ENCODE measurements at places on chromosomes 1 and 21. TPM values are rescaled to one million over a fixed set of nuclear protein-coding genes. Genes with fewer than 3 reads are reported as not detected.

The SPATA21 gene
- total RNA-seq = not detected

The JAM2 gene
- 36.2 TPM for total RNA-seq

The ALX3 gene
- total RNA-seq = not detected

The SELE gene
- 0.38 TPM for total RNA-seq

The NLRP3 gene
- 3.5 TPM for total RNA-seq

DNA sequence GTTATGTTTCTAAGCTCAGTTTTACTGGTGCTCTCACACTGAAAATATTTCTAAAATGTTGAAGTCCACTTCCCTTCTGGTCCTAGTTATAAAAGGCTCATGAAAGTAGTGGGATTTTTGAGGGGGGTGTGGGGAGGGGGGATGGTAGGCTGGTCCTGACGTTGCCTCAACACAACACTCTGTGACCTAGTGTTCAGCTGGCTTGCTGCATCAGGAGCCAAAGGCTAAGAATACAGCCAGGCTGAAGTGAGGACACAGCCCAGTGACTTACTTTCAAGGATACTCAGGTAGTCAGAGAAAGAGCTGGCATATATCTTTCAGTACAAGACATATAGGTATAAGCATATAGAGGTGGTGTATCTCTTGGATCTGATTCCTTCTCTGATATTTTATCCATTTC, 151.9 kb upstream of the C8B start:
- no peak overlapping the region for H3K27ac ChIP-seq
- H3K27me3 ChIP-seq = no peaks in the 10 kb centered on the region
- DNase-seq = no peak
- H3K36me3 ChIP-seq = no peaks in the 10 kb centered on the region
- H3K4me1 ChIP-seq = peaks cover 9% of the 10 kb centered on the region

GRCh38 chr21:42671778-42672593, 18.6 kb downstream of the PDE9A start:
- H3K27me3 ChIP-seq = no peaks in the 10 kb centered on the region
- H3K27ac ChIP-seq = no peak overlapping the region
- H3K4me1 ChIP-seq = no peaks in the 10 kb centered on the region
- no peak for DNase-seq

DNA sequence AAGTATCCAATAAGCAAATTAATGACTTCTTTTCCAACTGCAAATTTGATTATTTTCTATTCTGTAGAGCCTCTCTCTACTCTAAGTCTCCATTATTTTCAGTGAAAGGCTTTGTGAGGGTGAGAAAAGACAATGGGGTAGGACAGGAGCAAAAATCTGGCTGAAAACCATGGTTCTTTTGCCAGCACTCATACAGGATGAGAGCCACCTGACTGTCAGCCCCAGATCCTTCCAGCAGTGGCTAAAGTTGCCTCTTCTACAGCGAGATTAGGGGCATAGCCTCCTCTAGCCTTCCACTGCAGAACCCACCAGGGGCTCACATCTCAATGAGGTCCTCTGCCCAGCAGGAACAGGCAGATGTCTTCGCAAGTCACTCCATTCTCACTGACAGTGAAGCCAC, 23.7 kb downstream of the NMNAT2 start:
- H3K27ac ChIP-seq = no peak overlapping the region
- H3K4me3 ChIP-seq = no peak overlapping the region
- DNase-seq = no peak
- no peaks in the 10 kb centered on the region for H3K27me3 ChIP-seq
- H3K36me3 ChIP-seq = no peaks in the 10 kb centered on the region
- no peaks in the 10 kb centered on the region for H3K4me1 ChIP-seq

GRCh38 chr1:35888255-35888654, 5.2 kb downstream of the AGO1 start:
- H3K27ac ChIP-seq = no peak overlapping the region
- H3K36me3 ChIP-seq = peaks cover 49% of the 10 kb centered on the region
- no peak overlapping the region for H3K4me3 ChIP-seq
- DNase-seq = no peak
- no peaks in the 10 kb centered on the region for H3K27me3 ChIP-seq

- H3K27ac ChIP-seq = no peak overlapping the region
- no peak overlapping the region for H3K4me3 ChIP-seq
- no peak for DNase-seq
- H3K36me3 ChIP-seq = no peaks in the 10 kb centered on the region
- H3K4me1 ChIP-seq = no peaks in the 10 kb centered on the region
Measured at GRCh38 chr1:169517558-169518186, 31.9 kb upstream of the SLC19A2 start.

DNA sequence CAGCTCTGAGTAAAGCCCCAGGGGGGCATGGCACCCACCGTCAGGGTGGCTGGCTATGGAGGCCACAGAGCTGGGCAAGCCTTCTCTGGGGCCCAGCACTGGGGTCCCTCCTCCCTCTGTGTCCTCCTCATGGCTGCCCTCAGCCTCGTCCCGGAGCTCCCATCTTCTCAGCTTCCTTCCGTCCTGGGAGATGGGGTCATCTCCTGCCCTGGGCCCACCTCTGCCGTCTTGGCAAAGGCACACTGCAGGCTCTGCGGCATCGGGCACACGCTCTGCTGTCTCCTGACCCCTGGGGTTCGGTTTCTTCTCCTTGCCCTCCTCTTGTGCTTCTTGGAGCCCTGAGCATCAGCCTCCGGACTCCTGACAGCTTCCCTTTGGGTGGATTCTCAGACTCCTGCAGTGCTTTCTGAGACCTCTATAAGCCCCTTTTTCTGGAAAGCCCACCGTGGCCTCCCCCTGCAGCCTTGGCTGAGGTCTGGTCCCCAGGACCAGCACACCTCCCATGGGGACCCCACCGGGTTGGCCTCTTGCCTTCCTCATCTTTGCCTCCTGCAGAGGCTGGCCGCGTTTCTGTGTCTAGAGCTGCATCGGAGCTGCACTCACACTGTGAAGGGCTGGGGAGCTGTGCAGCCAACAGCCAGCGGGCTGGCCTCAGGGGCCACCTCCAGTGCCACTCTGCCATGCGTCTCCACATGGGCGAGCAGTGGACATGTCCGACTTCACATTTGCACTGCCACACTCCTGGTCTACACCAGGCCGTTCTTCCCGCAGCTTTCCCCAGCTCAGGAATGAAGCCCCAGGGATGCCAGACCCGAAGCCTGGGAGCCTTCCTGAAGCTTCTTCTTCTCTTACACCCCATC, 11.6 kb downstream of the UMODL1 start:
- no peaks in the 10 kb centered on the region for H3K36me3 ChIP-seq
- H3K27me3 ChIP-seq = no peaks in the 10 kb centered on the region
- no peak for DNase-seq
- peaks cover 4% of the 10 kb centered on the region for H3K4me1 ChIP-seq

DNA sequence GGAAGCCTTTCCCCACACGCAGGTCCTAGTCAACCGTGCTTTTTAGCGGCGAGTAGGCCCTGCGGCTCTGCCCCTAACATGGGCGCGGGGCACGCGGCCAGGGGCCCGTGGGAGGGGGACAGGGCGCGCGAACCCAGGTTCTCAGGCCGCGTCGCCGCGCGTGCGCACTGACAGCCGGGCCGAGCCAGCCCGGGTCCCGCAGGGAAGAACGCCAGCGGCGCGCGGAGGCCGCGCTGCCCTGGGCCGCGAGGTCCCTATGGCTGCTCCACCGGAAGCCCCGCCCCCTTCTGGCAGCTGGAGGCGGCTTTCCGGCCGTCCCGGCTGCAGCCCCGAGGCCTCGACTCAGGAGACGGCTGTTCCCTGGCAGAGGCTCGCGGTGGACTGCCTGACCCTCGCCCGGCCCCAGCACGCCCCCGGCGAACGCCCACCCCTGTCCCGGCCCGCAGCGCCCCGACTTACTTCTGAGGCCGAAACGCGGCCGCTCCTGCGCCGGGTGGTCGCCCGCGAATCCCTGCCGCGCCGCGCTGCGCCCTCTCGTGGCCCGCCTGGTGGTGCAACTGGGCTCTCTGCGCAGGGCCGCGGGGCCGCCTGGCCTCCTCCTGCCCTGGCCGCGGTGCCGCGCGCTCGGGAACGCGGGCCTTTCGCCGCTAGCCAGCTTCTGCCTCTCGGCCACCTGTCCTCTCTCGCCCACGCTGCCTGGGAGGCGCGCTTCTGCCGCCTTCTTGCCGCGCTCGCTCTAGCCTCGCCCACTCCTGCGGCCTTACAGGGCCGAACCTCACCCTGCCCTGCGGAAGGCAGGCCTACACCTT, 16.6 kb upstream of the RIPPLY3 start:
- peak overlapping the region; percentile 66 for H3K4me3 ChIP-seq
- DNase-seq = peak; percentile 97
- no peaks in the 10 kb centered on the region for H3K36me3 ChIP-seq
- peaks cover 5% of the 10 kb centered on the region for H3K27me3 ChIP-seq
- H3K4me1 ChIP-seq = no peaks in the 10 kb centered on the region

- DNase-seq = no peak
- no peak overlapping the region for H3K4me3 ChIP-seq
- H3K27me3 ChIP-seq = no peaks in the 10 kb centered on the region
- H3K27ac ChIP-seq = no peak overlapping the region
Measured at GRCh38 chr1:77355010-77355409, 73.2 kb downstream of the AK5 start.

DNA sequence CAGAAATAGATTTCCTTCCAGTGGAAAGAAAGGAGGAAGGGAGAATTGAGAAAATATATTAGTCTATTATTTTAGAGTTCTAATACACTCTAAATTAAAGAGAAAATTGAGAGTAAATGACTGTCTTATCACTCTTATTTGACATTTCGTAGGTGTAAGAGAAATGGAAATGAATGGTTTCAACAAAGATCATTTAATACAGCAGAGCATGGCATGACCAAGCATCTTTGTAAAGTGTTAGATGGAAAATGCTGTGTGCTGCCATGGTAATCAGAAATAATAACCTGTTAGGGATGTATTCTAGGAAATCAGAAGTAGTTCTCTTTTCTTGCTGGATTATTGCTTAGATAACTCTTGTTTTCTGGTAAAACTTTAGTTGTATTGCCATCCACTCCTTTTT, 90.9 kb downstream of the GIPC2 start:
- H3K4me3 ChIP-seq = no peak overlapping the region
- no peaks in the 10 kb centered on the region for H3K4me1 ChIP-seq
- H3K27me3 ChIP-seq = no peaks in the 10 kb centered on the region
- no peaks in the 10 kb centered on the region for H3K36me3 ChIP-seq

DNA sequence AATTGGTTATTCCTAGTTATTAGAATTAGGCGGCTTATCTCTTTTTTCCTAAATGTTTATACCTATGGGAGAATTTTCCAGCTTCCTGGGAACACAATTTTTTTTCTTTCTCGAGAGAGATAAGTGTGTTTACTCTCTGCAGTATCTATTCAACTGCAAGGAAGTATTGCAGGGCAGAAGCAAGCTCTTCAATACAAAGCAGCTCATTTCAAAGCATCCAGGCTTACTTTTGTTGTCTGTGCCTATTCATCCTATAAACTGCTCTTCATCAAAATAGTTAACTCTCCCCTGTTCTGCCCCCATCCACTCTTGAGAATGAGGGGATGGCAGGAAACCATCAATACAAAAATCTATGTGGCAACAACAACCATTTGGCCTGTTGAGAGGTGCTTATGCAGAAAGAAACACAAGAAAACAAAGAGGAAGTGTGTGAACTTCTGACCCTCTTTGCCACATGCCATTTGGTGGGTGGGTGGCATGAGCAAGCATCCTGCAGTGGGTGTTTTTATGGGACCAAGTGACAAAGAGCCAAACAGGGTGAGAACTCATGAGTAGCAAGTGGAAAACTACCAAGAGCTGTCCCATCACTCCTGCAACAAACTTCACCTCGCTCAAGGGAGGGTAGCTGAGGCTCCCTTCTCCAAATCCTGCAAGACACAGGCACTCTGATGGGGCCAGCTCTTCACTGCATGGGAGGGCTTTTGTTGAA, 50.6 kb upstream of the MRPS6 start:
- H3K4me1 ChIP-seq = peaks cover 6% of the 10 kb centered on the region
- H3K27me3 ChIP-seq = no peaks in the 10 kb centered on the region
- no peak overlapping the region for H3K27ac ChIP-seq
- no peak overlapping the region for H3K4me3 ChIP-seq
- DNase-seq = peak; percentile 51

DNA sequence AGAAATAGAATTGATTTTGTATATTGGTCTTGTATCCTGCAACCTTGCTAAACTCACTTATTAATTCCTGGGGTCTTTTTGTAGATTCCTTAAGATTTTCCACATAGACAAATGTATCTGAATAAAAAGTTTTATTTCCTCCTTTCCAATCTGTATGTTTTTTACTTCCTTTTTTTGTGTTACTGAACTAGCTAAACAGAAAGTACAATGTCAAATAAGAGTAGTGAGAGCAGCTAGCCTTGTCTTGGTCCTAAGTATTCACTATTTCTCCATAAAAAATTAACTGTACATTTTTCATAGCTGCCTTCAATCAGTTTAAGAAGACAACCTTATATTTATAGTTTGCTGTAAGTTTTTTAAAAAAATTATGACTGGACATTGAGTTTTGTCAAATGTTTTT, 74.9 kb downstream of the FASLG start:
- H3K4me1 ChIP-seq = no peaks in the 10 kb centered on the region
- H3K4me3 ChIP-seq = no peak overlapping the region
- H3K27ac ChIP-seq = no peak overlapping the region
- no peaks in the 10 kb centered on the region for H3K27me3 ChIP-seq
- no peaks in the 10 kb centered on the region for H3K36me3 ChIP-seq

DNA sequence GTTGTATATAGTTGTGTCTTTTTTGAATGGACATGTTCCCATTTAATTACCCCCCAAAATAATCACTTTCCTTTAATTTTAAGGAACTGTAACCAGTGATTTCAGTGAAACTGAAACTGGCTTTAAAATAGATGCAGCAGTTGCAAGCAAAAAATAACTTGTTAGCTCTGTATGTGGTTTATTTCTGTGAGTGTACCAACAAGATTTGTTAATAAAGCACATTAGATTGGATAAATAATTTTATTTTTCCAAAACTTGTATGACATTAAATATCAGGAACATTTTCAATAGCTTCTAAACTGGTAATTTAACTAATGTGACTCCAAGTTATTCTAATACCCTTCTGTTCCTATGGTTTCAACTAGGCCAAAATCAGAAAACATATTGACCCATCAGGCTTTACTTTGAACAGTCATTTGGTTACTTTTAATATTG, 184.3 kb upstream of the CACYBP start:
- no peak overlapping the region for H3K27ac ChIP-seq
- no peak overlapping the region for H3K4me3 ChIP-seq
- H3K36me3 ChIP-seq = no peaks in the 10 kb centered on the region
- no peaks in the 10 kb centered on the region for H3K27me3 ChIP-seq
- DNase-seq = no peak

GRCh38 chr1:78547081-78547480, 56.3 kb downstream of the PTGFR start:
- DNase-seq = no peak
- H3K4me3 ChIP-seq = no peak overlapping the region
- no peaks in the 10 kb centered on the region for H3K27me3 ChIP-seq
- H3K36me3 ChIP-seq = no peaks in the 10 kb centered on the region

- no peak for DNase-seq
- no peak overlapping the region for H3K27ac ChIP-seq
- H3K4me3 ChIP-seq = no peak overlapping the region
- no peaks in the 10 kb centered on the region for H3K27me3 ChIP-seq
- peaks cover 23% of the 10 kb centered on the region for H3K4me1 ChIP-seq
Measured at GRCh38 chr1:171507435-171507834, 22.1 kb downstream of the PRRC2C start.

GRCh38 chr1:60878323-60878722, 204.0 kb upstream of the NFIA start:
- H3K27me3 ChIP-seq = no peaks in the 10 kb centered on the region
- no peaks in the 10 kb centered on the region for H3K4me1 ChIP-seq
- H3K4me3 ChIP-seq = no peak overlapping the region
- DNase-seq = no peak
- H3K36me3 ChIP-seq = no peaks in the 10 kb centered on the region
